CD4-positive, alpha-beta T cell treated with Interleukin-12 subunit alpha and Interleukin-12 subunit beta, for 1 hour (primary cell): ENCODE measurements at places on chromosomes 3 and 15.
A peak's percentile ranks its signal among the peaks of the same experiment; 100 is the strongest.

GRCh38 chr3:134427400-134428111 lies 53.3 kb upstream of the AMOTL2 start:
- DNase-seq: no peak

DNA sequence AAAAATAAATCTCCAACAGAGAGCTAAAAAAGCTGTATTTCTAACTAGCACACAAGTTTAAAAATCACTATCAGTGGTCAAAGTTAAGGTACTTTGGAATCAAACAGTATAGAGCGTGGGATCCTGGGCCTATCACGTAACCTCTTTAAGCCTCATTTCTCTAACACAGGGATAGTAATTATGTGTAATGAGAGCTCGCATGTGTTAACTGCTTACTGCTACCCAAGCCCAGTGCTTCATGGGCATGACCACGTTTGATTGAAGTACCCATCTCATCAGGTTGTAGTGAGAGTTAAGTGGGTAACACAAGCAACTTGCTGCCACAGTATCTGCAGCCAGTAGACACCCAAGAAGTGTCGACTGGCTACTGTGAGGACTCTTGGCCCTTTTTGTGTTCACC lies 28.2 kb upstream of the NOX5 start:
- DNase-seq: no peak

DNA sequence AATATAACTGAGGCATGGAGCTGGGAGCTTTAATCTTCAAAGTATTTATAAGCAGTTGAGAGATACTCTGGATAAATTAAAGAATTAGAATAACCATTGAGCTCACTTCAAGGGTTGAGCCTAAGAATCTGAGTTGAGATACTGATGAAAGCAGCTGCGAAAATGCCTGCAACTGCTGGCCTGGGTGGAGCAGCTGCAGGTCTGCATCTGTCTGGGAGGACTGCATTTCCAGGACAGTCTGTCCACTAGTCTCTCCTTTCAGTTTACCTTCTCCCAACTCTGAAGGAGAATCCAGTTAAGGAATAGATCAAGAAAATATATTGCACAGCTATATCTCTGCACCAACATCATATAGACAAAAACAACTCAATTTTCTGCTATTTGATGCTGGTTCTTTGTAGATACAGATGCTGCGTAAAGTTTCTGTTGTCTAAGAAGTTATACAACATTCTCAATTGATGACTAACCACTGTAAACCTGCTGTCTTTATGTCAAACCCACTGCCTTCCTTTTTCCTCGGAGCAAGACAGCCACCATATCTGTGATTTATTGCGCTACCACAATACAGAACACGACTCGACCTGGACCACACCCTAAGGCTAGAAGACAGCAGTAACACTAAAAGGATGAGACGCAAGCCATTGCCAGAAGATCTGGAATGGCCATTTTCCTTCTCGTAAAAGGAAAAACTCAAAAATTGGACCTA lies 245.1 kb downstream of the MAGI1 start:
- no peak for DNase-seq

GRCh38 chr3:107409365-107409764 lies 32.1 kb downstream of the CCDC54 start:
- no peak for DNase-seq

- no peak for DNase-seq
These were observed 6.8 kb downstream of the C3orf80 start for GRCh38 chr3:160232014-160232413.

DNA sequence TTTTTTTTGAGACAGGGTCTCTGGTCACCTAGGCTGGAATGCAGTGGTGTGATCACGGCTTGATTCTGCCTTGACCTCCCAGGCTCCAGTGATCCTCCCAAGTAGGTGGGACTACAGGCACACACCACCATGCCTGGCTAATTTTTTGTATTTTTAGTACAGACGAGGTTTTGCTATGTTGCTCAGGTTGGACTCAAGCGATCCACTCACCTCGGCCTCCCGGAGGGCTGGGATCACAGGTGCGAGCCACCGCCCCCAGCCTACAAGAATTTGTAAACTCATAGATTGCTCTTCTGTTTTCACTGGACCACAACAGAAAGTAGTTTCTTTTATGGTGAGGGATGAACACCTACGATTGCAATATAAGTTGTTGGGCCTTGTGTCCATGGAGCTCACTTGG lies 7.4 kb downstream of the IGF1R start:
- DNase-seq: no peak

GRCh38 chr3:50126287-50127211 lies 28.6 kb upstream of the SEMA3F start:
- DNase-seq: no peak

DNA sequence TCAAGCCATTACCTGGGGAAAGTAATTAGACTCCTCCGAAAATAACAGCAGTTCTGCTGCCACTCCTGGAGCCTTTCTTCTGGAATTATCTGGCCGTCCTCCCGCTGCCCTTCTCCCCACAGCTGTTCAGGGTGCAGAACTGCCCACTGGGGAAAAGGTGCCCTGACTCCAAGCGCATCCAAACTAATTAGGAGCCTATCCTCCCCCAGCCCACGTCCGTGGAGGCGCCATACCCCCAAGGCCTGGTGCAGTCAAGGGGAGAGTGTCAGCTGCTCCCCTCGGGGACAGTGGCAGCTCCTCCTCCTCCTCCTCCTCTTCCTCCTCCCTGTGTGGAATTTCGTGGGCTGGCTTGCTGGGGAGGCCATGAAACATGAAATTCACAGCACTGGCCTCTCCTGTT lies 177.2 kb downstream of the XXYLT1 start:
- DNase-seq: no peak

DNA sequence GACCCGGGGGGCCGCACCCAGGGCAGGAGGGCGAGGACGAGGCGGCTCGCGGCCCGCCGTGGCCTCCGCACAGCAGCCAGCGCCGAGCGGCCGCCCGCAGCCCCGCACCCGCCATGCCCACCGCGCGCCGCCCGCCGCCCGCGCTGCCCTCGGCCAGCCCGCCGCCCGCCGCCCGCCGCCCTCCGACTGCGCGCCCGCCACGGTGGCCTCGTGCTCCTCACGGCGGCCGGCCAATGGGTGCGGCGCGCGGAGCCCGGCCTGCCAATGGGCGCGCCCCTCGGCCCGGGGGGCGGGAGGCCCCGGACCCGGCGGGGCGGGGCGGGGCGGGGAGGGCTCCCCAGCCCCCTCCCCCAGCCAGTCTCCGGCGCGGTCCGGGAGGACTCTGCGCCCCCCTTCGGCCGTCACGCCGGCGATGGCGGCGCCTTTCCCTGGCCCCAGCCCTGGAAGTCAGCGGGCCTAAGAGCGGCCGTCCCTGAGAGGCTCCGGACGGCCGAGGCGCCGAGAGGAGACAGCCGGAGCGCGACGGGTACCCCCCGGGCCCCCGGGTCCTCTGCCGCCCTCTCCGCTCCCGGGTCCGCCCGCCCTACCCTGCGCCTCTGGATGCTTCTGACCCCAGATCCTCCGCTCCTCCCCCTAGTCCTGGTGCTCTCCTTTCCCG lies at the start of gene NT5DC2:
NT5DC2 (minus strand) TSS at position 235 of the 658 bp plus-strand sequence; CDS start at position 115, 120 bp downstream.
- peak; percentile 73 for DNase-seq

- DNase-seq: no peak
These were observed 51.0 kb downstream of the EDEM1 start for GRCh38 chr3:5238545-5238944.

- DNase-seq: no peak
These were observed 74.7 kb downstream of the MAGI1 start for GRCh38 chr3:65963787-65964677.

- no peak for DNase-seq
These were observed 30.4 kb downstream of the VGLL4 start for GRCh38 chr3:11613319-11613718.
